ENCODE measurements at places on chromosomes 1 and 21.
A peak's percentile ranks its signal among the peaks of the same experiment; 100 is the strongest.

DNA sequence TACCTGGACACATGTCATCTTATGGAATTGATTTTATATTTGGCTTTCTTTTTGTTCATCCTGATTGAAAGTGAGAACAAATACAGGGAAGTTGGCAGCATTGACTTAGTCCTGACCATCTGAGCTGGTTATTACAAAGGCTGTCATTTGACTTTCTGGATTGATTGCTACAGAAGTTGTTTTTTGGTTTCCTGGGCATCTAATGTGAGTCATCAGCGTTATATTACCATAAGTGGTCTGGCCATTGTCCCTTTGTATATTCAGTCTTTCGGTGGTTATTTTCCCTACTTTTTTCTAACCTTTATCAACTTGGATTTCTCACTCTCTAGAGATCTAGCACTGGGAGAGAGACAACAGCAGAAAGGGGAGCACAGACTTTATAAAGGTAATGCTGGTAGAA, 1646.5 kb downstream of the MRPL39 start:
- DNase-seq: no peak

DNA sequence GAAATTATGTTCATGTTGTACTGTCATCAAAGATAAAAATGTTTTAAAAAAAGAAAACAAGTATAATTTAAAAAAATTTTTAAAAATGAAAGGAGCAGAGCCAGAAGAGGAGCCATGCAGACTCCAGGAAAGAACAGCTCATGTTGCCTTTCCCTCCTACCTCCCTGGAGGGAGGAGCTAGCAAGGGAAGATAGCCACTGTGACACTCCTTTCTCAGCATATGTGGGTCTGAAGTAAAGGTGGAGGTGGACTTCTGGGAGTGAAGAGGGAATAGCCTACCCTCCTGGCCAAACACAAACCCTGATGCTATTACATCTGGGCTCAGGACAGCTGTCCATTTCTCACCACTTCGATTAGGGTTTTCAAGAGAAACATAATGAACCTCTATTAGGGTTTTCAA, 54.2 kb downstream of the SLC2A1 start:
- DNase-seq: no peak

DNA sequence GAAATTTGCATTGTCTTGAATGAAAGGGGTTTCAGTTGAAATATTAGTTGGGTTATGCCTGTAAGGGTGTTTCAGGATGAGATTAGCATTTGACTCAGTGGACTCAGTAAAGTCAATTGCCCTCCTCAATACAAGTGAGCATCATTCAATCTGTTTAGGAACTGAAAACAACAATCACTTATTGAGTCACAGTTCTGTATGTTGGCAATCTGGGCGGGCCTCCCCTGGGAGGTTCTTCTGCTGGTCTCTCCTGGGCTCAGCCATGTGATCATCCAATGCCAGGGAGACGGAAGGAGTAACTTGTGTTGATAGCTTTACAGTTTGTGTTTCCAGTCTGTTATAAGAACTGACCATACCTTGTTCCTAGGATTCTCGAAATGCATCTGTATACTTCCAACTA, 262.9 kb upstream of the RUNX1 start:
- DNase-seq: no peak

GRCh38 chr1:66274634-66275033, 259.3 kb upstream of the SGIP1 start:
- DNase-seq: no peak

DNA sequence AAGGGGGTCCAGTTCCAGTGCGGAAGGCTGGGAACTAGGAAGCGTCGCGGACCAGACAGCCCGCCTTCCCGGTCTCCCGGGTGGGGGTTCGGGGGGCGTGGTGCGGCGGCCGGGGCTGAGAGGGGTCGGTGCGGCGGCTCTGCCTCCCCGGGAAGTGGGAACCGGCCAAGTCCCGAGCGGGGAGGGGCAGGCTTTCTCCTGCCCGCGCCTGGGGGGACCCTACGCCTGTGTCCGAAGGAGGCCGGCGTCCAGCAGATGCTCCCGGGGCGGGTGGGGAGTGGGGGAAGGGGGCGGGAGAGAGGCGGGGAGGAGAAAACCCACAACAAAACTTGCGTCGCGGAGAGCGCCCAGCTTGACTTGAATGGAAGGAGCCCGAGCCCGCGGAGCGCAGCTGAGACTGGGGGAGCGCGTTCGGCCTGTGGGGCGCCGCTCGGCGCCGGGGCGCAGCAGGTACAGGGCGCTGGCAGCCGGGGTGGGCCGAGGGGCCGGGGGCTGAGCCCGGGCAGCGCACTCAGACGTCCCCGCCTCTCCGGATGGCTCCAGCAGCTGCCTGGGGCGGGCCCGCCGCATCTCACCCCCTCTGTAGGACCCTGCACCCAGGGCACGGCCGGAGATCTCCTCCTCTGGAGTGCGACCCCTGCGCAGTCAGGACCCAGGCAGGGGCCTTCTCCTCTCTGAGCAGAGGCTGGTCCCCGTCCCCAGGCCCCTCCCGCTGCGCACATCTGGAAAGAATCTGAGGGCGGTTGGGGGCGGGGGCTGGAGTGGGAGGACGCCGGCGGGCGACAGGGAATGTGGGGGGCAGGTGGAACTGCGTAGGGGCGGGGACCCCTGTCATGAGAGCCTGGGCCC, at the start of gene PODN:
Gene PODN (plus strand): TSS at position 355 of the 849 bp plus-strand sequence. CDS start 7,643 bp downstream, outside the sequence.
- peak; percentile 12 for DNase-seq

- no peak for DNase-seq
These were observed 475.0 kb downstream of the SMYD3 start for GRCh38 chr1:246032031-246032551.

GRCh38 chr1:99456536-99456935, 189.4 kb upstream of the PALMD start:
- no peak for DNase-seq

- no peak for DNase-seq
These were observed 127.3 kb downstream of the DSCAM start for GRCh38 chr21:40719615-40720014.

DNA sequence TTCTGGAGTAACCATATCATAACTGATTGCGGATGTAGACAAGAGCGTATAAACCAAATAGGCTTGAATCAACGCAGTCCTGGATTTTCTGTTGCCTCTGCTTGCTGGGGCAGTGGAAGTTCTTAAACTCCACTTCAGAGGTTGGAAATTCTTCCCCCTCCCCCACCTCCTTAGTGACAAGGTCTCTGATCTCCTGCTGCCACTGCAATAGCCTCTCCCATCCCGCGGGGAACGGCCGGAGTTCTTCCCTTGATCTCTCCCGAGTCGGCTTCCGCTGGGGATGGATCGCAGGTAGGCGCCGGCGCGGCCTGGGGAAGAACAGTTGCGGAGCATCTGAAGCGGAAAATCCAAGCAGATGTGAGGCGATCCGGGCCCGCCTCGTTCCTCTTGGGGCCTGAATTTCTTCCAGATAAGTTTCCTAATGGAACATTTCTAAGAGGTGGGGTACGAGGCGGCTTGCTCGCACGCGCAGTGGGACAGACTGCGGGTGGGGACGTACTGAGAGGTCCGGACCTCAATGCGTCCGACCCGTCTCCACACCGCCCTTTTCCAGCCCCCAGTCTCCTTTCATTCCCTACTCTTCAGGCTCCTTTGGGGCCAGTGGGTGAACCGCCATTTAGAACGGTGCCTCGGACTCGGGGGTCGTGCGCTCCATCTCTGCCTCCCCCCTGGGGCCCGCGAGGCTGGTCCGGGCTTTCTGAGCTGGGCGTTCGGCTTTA, 3.1 kb upstream of the SIM2 start:
- DNase-seq: no peak

DNA sequence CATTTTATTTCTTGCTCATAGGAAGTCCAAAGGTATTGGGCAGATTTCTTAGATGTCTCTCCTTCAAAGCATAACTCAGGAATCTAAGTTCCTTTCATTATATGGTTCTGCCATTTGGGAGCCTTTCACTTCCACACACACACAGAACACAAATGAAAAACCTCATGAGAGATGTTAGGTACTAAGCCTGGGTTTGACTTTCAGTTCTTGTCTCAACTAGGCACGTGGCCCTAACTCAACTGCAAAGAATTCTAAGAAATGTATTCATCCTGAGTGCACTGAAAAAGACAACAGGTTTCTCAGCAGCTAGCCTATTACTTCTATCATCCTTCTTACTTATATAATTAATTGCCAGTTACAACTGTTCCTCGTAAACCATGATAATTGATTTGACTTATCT, 190.0 kb upstream of the SAMSN1 start:
- DNase-seq: no peak

- no peak for DNase-seq
These were observed 57.6 kb downstream of the DNM3 start for GRCh38 chr1:171898941-171899340.

- no peak for DNase-seq
These were observed 687 bp upstream of the SEMA6C start for GRCh38 chr1:151147132-151147503.

GRCh38 chr1:91900562-91900961, 14.6 kb upstream of the TGFBR3 start:
- no peak for DNase-seq

DNA sequence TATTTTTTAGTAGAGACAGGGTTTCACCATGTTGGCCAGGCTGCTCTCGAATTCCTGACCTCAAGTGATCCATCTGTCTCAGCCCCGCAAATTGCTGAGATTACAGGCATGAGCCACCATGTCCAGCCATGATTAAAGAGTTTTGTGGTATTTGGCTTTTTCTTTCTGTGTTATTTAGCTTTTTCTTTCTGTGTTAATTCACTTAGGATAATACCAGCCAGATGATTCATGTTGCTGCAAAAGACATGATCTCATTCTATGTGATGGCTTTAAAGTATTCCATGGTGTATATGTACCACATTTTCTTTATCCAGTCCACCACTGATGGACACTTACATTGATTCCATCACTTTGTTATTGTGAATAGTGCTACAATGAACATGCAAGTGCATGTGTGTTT, 1135.2 kb downstream of the AMY1C start:
- no peak for DNase-seq

DNA sequence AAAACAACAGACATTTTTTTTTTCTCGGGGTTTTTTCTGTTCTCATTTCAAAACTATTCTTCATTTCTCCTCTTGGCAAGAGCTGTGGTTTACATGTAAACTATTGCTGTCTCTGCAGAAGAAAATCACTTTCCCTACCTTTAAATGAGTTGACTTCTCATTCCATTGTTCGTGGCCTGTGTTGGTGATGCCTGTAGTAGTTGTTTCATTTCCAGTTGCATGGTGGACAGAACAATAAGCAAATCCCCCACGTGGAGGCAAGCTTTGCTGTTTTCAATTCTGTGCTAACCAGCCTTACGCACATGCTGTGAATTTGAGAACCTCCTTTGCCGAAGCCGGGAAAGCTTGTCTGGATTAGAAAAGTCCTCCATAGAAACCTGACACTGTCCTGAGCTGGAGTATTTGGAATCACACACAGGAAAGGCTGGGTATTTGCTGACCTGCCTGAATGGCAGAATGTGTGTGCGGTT, 26.2 kb upstream of the MAP3K7CL start:
- no peak for DNase-seq

DNA sequence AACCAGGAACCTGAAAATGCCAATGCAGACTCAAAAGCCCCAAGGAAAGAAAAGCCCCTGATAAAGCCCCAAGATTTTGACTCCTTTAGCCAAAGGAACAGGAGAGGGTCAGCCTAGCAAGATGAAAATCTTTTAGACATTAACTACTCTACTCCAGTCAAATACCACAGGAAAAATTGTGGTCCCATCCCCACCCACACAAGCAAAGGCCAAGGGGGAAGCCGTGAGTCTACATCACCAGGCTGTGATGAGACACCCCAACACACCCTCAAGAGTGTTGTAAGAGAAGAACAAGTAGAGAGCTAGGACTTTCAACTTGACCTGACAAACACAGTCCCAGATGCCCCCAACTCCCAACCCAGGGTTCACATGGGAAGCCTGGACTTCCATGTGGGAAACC, 192.8 kb upstream of the NR5A2 start:
- no peak for DNase-seq

DNA sequence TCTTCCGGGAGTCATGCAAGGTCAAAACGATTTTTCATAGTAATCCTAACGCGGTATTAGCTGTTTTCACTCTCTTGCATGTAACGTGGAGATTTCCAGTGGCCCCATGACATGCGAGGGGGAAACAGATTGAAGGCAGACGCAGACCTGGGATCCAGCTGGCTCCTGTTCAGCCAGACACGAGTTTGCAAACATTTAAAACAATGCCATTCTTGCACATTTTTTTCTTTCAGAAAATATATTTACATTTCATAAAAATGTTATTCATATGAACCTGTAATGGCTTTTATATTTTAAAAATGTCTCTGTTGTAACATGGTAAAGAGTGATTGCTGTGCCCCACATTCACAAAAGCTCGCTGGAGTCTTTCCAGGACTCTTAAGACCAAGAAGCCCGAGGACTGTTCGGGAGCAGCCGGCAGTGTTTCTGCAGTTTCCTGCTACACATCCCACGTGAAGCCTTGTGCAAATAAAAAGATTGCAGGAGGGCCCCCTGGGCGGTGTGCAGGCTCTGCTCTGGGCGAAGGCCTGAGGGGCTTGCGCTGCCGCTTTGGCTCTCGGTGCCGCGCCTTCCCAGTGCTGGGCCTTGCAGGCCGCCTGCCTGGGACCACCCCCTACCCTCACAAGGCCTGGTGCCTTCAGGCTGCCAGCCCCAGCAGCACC, 184.9 kb downstream of the DYRK1A start:
- no peak for DNase-seq

- no peak for DNase-seq
These were observed 3.2 kb upstream of the PTPN7 start for GRCh38 chr1:202163281-202164270.

DNA sequence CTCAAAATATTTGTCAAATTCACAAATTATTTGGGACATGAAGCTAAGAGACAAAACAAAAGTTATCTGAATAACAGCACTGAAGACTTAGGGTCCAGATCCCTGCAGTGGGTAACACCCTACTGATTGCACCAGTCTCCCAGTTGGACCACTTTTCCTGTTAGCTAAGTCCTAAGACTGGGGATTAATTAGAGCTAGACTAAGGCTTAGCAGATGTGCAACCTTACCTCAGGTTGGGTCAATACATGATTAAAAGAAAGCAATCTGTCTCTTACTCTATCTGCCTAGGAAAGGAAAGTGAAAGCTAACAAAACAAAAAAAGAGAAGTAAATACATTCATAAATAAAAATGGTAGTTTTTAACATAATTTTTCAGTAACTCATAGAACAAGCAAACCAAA, 737.2 kb upstream of the CHRM3 start:
- DNase-seq: no peak

DNA sequence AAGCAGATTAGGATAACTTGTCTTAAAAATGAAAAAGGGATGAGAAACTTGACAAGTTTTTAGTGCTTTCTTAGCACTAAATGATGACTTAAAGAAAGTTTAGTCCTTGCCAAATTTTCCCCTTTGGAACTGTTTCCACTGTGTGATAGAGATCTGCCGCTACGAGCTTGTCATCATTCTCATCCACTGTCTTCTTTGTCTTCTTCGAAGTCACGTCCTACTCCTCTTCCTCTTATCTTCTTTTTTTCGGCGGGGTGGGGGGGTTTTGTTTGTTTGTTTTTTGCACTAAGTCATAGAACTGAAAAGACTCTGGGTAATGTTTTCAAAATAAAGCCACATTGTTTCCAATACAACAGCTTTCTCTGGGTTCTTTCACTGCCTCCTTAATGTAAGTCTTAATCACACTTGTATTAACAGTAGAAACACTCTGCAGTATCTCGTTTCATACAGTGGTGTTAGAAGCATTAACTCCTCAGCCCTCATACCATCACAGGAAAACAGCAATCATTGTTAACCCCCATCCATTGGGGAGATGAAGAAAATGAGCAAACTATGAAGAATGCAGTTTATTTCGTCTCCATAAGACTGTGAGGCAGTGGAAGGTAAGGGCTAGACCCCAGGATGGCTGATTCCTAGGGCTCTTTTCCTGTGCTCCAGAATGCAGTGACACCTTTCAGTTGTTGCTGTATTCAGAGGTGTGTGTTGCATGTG, 81.8 kb downstream of the OLFML2B start:
- DNase-seq: no peak

GRCh38 chr1:32926562-32926961, 25.4 kb upstream of the TMEM54 start:
- no peak for DNase-seq
